Fibroblast of mammary gland (primary cell): ENCODE measurements at places on chromosomes 1 and 21.
A peak's percentile ranks its signal among the peaks of the same experiment; 100 is the strongest.

- DNase-seq: no peak
Measured at GRCh38 chr1:27879374-27880082, 7.2 kb downstream of the THEMIS2 start.

DNA sequence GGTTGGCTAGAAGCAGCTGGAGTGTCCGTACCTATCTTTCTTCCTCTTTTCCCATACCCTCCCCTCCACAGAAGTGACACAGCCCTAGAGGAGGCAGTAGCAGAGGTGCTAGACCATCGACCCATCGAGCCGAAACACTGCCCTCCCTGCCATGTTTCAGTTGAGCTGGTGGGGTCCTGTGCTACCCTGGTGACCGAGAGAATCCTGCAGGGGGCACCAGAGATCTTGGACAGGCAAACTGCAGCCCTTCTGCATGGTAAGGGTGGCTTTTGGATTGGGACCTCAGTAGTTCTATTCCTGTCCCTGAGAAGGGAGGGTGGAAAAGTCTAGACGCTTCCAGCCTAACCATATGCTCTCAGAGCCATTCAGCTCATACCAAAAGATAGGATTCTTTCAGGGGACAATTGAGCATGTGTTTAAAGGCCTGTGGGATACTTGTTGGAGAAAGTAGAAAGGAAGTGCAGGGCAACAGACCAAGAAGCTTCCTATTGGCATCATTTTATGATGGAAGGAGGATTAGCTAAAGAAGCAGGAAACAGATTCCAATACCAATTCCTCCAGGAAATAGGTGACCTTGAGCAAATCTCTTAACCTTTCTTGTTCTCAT lies 11.7 kb upstream of the BNIPL start:
- peak; percentile 72 for DNase-seq

DNA sequence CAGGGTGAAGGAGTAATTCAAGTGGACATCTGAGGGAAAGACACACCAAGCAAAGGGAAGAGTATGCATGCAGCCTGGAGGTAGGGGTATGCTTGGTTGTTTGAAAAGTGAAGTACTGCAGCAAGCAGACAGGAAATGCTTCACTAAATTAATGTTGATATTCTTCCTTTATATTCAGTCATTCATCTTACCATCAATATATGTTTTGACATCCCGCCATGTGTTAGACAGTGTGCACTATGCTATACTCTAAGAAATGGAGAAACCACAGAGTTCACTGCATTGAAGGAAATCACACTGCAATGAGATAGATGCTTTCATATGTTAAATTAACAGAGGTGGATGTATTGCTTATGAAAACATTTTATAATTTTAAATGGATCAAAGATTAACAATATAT lies 82.9 kb downstream of the HSPA13 start:
- DNase-seq: no peak

DNA sequence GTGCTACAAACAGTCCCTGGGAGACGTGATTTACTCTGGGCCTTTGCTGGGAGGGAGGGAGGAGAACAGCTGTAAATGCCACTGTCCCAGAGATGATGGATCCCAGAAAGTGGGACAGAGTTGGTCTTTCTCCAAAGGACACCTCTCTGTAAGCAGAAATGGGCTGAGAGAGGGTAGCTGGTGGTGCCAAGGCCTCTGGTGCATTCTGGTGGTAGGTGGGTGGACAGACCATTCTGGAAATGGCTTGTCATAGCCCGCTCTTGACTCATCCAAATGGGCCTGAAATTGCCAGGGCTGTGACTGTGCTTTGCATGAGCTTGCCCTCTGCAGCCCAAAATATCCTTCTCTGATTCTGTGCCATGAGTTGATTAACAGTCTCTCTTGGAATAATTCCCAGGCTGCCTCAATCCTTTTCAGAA lies 36.1 kb downstream of the CCDC185 start:
- DNase-seq: peak; percentile 47

- no peak for DNase-seq
Measured at GRCh38 chr1:227424159-227424680, 105.9 kb upstream of the CDC42BPA start.

- DNase-seq: peak; percentile 65
Measured at GRCh38 chr1:198465201-198466144, 75.0 kb downstream of the ATP6V1G3 start.

- peak; percentile 75 for DNase-seq
Measured at GRCh38 chr1:163174524-163175437, 27.9 kb downstream of the RGS5 start.

GRCh38 chr1:58619286-58620054 lies 42.4 kb upstream of the TACSTD2 start:
- no peak for DNase-seq

DNA sequence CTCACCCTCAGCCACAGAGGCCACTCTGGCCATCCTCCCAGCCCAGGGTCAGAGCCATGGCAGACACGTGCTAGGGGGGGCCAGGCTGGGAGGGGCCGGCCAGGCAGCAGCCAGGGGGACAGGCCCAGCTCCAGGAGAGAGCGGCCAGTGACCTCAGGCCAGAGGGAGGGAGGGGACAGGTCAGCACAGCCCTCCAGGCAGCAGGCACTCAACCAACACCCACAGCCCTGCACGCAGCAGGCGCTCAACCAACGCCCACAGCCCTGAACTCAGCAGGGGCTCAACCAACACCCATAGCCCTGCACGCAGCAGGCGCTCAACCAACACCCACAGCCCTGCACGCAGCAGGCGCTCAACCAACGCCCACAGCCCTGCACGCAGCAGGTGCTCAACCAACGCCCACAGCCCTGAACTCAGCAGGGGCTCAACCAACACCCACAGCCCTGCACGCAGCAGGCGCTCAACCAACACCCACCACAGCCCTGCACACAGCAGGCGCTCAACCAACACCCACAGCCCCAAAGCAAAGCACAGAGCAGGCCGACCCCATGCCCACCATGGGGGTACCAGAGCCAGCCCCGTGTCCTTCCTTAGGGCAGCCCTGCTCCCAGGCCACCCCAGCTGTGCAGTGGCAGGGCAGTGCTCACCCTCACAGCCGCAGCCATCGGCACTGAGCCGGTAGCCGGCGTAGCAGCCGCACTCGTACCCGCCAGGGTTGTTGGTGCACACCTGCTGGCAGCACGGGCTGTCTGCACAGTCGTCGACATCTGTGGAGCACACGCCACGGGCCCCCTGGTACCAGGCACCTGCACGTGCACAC lies 55.9 kb downstream of the ARHGEF16 start:
- no peak for DNase-seq

GRCh38 chr1:112840631-112841624 lies 115.1 kb downstream of the SLC16A1 start:
- DNase-seq: no peak

DNA sequence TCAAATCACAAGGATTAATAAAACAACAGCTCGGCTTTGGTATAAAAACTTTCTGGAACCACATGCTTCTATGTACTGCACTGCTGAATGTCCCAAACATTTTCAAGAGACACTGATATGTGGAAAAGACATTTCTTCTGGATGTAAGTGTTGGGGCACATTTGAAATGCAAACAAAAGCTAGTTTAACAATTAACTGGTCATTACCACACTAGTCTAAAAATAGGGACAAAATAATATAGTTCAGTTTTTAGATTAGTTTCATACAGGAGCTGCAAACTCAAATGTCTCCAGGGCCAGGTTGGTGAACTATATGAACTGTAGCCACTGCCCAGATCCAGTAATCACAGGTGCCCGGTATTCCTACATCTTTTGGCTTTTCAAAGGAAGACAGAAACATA lies 3.2 kb downstream of the IL23R start:
- DNase-seq: no peak

GRCh38 chr1:63601061-63601460 lies 7.8 kb downstream of the PGM1 start:
- peak; percentile 34 for DNase-seq

DNA sequence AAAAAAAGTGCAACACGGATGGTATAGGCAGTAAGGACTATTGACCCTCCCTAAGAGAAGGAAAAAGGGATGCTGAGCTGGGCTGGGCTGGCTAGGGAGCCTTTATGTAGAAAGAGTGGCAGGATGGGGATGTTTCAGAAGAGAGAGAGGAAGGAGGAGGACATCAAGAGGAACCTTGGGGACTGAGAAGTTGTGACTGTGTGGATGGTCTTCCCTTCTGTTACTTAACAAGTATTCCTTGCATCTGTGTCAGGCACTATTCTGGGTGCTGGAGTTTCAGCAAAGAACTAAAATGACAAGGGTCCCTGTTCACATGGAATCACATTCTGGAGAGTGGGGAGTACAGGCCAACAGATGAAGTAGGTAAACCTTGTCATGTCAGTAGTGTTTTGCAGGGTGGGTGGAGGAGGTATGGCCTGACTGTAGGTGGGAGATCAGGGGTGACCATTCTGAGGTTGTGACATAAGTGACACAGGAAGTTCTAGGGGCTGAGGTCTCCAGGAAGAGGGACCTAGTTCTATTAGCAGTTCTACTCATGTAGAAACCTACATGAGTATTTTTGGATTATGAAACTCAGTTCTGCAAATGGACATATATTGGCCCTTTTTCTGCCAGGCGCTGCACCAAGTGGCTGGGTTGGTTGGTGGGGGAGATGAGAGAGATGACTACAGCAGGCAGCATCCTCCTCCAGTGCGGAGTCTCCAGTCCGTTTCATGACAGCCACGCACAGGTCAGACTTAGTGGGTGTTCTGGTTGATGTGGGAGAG lies 53.8 kb downstream of the PRDM2 start:
- DNase-seq: no peak

DNA sequence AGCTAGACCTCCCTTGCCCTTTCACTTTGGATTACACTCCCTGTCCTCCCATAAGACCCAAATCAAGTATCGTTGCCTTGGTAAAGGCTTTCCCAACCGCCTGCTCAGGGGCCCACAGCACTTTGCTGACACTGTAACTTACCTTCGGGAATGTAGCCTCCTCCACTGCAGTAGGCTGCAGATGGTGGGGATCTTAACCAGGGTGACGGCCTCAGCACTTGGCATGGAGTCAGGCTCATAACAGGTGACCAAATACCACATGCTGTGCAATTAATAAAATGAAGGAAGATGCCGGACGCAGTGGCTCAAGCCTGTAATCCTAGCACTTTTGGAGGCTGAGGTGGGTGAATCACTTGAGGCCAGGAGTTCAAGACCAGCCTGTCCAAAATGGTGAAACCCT lies 88.7 kb upstream of the IRF2BP2 start:
- no peak for DNase-seq

DNA sequence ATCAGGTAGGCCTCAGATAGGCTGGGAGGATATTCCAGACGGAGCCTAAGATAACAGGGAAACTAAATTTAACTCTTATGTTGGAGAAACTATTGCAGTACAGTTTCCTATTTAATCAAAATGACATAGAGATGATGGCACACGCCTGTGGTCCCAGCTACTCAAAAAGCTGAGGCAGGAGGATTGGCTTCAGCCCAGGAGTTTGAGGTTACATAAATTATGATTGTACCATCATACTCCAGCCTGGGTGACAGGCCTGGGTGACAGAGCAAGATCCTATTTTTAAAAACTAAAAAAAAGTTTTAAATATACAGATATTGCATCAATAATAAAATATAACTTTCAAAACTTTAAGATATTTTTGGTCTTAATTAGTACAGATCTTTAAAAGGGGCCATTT lies 25.2 kb upstream of the TAL1 start:
- no peak for DNase-seq

DNA sequence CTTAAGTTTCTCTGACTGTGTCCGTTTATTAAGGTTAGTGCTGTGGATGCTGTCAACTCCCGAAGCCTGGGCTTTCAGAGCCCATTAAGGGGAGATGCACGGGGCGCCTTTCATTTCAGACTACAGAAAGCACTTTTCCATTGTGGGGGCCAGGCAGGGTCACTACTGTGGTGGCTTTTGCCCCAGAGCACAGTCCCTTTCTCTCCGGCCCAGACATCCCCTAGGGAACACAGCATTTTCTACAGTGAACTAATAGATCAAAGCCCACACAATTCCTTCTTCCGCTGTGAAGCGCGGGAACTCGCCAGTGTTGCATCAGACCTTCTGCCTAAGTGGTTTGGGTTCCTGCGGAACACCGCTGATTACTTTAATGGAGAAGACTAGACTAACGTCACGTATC lies 26.8 kb upstream of the MAP1LC3C start:
- no peak for DNase-seq

DNA sequence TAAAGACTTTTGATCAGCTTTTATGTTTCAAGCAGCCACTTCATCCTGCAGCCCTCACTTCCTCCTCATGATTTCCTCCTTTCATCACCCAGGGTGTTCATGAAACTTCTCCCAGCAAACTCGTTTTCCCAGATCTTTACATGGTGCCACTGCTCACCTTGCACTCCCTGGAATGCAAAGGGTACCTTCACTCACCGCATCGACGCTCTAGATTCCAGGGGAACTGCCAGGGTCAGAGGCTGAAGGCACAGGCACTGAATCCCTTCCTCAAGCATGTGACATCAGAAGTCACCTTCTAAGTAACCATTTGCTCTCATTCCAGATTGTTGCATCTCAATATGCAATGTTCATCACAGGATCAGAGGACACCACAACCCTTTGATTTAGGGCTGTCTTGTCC lies 82.8 kb downstream of the PRKAB2 start:
- DNase-seq: no peak

- peak; percentile 59 for DNase-seq
Measured at GRCh38 chr1:151710187-151710840, 6.3 kb downstream of the CELF3 start.
